ENCODE measurements at places on chromosomes 3 and 15.

DNA sequence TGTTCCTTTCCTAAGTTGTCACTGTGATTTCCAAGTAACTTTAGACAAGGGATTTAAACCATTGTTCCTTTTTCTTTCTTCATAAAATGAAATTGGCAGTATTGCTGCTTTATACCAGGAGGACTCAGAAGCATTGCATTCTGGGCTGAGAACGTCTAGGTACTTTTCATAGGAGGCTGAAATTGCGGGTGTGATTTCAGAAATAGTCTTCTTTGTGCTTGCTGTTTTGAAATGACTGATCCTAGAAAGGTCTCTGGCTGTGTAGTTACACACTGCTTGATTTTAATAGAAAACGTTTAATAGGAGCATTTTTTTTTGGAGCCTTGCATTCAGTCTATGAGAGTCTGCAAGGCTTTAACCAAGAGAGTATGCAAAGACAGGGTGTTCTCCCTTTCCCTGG is 56.3 kb downstream of the PPM1L start:
- DNase-seq, result no peak

- no peak for DNase-seq
These were observed 477.8 kb downstream of the RBMS3 start for GRCh38 chr3:29758434-29759322.

DNA sequence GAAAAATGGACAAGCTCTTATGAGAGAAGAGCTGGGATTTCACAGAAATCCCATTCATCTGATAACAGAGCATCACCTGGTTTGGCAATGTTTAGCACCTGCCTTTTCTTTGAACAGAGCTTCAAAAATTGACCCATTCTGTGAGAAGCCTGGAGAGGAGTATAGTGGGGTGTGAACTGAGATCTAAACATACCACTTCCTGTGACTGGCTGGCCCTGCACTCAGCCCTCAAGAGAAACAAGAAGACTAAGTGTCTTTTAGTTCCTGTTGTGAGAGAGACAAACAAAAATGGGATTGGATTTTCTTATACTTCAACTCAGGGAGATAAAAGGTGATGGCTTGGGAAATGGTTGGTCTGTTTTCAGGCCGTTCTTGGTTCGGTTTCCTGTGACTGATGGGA is 1060.2 kb downstream of the ROBO1 start:
- no peak for DNase-seq

- no peak for DNase-seq
These were observed 63.8 kb downstream of the GJD2 start for GRCh38 chr15:34691034-34691433.

DNA sequence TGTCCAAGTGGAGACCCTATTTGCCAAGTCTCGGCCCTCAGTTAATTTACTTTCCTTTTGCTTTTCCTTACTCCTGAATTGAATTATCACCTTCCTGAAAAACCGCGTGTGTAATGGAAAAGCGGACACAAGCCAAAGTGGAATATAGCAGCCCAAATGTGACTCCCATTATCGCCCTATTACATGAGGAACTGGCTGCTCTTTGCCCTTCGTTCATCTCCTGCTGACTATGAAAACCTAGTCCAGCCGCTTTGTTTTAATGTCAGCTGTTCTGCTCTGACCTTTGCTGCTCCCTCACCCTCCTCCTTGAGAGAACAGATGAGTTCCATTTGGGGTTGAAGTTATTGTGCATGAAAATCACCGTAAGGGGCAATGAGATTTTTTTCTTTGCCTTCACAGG is 632.7 kb upstream of the SUCLG2 start:
- no peak for DNase-seq

DNA sequence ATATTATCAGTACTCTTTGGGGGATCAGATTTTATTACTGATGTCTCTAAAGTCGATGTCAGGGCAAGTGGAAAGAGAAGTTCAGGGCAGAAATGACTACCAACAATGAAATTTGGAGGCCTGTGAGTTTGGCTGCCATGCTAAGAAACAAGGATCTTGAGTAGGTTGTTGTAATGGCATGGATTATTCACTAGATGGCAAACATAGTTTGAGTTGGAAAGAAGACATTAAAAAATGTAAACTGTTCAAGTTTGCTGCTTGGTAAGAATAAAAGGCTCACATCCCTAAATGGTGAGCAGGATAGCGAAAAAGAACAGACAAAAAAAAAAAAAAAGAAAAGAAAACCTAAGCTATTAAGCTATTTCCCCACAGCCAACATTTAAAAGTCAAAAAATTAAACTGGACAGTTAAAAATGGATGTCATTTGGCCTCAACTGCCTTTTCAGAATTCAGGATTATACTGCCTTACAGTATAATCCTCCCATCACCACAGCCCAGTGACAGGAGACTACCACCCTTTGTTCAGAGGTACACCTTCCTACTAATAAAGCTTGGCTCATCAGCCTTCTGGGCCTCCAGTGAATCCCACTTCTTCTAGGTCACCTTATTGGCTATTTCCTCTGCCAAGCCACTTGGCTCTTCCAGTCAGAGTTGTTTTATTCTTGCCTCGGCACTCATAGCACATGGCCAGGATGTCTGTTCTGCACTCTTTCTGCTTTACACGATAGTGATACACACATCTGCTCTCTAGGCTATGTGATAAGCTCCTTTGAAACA is 163.7 kb downstream of the PLD1 start:
- no peak for DNase-seq
